Mucosa of descending colon (tissue), 3 donors: ENCODE measurements at places on chromosomes 4 and X. TPM values are rescaled to one million over a fixed set of nuclear protein-coding genes. Genes with fewer than 3 reads are reported as not detected.

GRCh38 chr4:55123791-55124190 is 1.6 kb downstream of the KDR start:
- no peak for DNase-seq

DCTD gene
- total RNA-seq = 63.7 TPM

DNA sequence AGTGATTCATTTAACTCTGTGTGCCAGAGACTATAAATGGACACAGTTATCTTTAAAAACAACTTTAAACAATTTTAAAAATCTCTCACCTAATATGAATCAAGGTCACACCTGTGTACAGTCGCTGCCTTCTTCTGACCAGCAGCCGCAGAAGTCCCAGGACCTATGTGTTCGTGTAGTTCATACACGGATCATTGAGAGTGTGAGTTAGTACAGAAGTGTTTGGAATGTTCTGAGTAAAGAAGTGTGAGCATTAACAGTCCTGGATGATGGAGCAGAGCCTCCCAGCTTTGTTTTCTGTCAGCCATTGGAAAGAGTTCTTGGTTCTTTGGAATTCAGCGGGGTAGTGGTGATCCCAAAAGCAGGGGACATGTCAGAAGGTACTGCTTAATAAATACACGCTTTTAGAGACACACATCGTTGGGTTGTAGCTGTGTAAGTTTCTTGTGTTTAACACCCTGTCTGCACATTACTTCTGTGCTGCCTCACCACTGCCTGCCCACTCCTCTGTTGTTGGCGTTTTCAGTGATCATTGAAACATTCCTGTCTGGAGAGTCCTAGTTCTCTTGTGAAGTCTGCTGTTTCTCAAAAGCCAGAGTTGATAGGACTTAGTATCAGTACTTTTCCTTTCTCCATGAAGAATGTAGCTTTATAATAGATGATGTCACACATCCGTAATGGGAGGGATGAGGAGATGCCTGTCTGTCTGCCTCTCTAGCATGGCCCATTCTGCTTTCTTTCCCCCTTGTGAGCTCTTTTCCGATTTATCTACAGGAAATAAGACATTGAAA is 90.6 kb downstream of the PTTG2 start:
- no peak for DNase-seq

DNA sequence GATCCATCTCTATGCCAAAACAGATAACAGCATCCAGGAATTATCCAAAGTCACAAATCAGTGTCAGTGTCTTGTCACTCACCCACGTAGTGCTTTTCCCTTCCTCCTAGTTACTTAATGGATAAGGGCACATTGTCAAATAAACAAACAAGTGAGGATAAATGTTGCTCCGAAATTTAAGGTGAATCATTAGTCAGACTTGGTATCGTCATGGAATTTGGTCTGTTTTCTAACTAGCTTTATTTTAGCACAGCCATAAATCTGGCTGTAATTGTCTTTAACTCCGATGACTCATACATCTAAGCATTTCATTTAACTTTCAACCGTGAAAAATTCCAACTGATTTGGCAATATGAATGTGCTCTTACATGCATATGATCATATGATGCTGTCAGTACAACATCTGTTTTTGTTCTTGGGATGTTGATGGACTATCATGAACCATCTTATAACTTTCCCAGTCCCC is 83.3 kb downstream of the SNCA start:
- DNase-seq = no peak

GRCh38 chrX:123188081-123188480 is 4.0 kb downstream of the GRIA3 start:
- no peak for DNase-seq

SPANXD gene
- total RNA-seq = not detected

DNA sequence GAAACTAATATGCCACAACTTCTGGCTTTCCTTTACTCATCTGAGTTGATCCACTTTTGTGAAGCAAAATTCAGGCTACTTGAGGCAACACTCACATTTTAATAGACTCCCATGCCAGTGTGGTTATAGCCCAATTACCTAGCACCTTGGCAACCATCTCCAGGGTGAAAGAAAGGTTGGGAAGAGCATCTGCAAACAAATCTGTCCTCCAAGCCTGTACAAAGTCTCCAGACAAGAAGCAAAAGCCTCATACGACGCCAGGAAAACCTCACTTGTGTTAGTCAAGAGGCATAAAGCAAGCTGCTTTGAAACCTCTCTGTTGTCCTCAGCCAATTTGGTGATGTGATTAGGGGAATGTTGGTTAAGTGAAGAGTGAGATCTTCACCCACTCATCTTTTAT is 246.6 kb downstream of the THOC2 start:
- DNase-seq = no peak

DNA sequence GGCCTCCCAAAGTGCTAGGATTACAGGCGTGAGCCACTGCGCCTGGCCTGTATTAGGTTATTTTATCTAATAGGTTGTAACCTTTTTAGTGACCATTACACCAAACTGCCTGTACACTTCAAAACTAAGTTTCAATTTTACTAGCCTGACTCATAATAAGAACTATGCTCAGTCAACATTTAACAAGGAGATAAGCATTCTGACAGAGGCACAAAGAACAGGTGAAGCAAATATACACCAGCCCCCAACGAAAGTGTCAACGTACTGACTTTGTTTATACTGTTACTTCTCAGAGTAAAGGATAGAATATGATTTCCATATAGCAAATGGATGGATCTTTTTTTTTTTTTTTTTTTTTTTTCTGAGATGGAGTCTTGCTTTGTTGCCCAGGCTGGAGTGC is 62.8 kb downstream of the SHISA3 start:
- DNase-seq = no peak

DNA sequence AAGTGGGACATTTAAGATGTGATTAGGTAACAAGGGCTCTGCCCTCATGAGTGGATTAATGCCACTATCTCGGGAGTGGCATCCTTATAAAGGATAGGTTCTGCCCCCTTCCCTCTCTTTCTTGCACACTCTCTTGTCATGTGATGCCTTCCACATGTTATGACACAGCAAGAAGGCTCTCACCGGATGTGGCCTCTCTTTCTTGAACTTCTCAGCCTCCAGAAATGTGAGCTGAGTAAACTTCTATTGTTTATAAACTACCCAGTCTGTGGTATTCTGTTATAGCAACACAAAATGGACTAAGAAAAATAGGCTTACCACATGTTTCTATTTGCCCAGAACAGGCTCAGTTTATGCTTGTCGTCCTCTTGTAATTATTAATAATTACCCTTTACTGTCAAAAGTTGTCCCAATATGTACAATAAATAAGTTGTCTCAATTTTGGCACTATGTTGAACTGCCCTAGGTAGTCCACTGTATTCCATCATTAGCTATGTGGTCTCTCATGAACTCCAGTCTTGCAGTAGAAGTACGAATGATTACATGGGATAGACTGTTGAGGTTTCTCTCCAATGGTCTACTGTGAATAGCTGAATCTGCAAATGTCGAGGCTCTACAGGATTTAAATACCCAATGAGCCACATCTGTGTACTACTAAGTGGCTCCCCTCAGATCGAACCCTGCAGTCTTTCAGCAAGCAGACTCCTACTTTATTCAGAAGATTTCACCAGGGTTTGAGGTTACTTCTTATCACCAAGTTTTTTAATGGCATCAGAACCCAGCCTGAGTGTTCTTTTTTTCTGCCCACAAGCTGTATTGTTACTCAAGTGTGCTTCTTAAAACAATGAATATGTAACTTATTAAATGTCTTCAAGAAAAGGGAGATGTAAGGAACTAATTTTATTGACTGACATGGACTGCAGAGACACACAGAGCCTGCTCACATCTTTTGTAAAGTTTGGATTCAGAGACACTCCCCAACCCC is 102.0 kb upstream of the LEF1 start:
- no peak for DNase-seq

GRCh38 chr4:94334962-94335361 is 7.7 kb downstream of the HPGDS start:
- no peak for DNase-seq

TLR1 gene
- total RNA-seq = 7.3 TPM
